CD4-positive, alpha-beta T cell (primary cell): ENCODE measurements at places on chromosomes 5 and 9. TPM values are rescaled to one million over a fixed set of nuclear protein-coding genes. Genes with fewer than 3 reads are reported as not detected.

GRCh38 chr9:98075332-98075805 lies 18.8 kb downstream of the NANS start:
- peak; percentile 69 for DNase-seq
- no peak overlapping the region for H3K4me3 ChIP-seq
- peak overlapping the region; percentile 83 for H3K27ac ChIP-seq

DNA sequence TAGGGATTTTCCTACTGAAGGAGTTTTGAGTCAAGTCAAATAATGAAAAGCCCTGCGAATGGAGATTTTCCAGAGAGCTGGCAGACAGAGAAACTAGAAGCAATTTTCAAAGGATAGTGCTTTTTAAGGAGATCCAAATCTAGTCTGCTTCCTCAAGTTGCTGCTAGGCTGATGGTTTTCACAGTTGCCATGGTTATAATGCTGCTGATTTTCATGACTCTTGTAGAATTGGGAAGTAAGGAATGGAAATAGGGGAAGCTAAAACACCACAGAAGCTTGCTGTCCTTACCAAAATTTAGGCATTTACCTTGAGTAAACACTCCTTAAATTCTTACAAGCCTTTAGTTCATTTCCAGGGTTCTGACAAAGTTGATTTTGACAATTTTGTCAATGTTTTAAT lies 30.1 kb upstream of the HAPLN1 start:
- H3K27me3 ChIP-seq = no peaks in the 10 kb centered on the region
- no peak overlapping the region for H3K4me3 ChIP-seq
- no peak overlapping the region for H3K27ac ChIP-seq
- H3K36me3 ChIP-seq = no peaks in the 10 kb centered on the region
- DNase-seq = no peak
- no peaks in the 10 kb centered on the region for H3K4me1 ChIP-seq

DNA sequence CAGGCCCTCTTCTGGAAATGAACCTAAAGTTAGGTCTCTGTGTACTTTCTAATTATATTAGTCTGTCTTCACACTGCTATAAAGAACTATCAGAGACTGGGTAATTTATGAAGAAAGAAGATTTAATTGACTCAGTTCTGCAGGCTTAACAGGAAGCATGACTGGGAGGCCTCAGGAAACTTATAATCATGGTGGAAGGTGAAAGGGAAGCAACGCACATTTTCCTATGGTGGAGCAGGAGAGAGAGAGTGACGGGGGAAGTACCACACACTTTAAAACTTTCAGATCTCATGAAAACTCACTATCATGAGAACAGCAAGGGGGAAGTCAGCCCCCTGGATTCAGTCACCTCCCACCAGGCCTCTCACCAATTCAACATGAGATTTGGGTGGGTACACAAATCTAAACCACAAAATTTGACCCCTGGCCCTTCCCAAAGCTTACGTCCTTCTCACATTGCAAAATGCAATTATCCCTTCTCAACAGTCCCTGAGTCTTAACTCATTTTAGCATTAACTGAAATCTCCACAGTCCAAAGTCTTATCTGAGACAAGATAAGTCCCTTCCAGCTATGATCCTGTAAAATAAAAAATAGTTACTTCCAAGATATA lies 40.7 kb downstream of the TRIP13 start:
- no peak overlapping the region for H3K4me3 ChIP-seq
- no peak for DNase-seq
- no peaks in the 10 kb centered on the region for H3K36me3 ChIP-seq
- H3K4me1 ChIP-seq = no peaks in the 10 kb centered on the region
- no peak overlapping the region for H3K27ac ChIP-seq

DNA sequence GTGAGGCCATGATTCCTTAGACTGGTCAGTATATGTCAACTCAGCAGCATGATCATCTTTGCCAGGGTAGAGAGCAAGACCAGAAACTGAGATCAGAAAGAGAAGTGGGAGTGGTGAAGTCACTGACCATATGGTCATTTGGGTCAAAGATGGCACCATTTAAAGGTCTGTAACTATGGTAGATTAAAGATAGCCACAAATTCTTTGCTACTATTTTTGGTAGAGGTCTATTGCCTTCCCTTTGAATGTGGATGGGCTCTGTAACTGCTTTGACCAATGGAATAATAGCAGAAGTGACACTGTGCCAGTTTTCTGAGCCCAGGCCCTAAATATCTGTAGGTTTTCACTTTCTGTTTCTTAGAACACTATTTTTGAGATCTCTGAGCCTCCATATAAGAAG lies 117.6 kb downstream of the PCSK1 start:
- no peak overlapping the region for H3K27ac ChIP-seq
- no peaks in the 10 kb centered on the region for H3K4me1 ChIP-seq
- H3K36me3 ChIP-seq = no peaks in the 10 kb centered on the region
- no peak overlapping the region for H3K4me3 ChIP-seq

ADRA1B gene
- total RNA-seq = not detected

MARVELD2 gene
- total RNA-seq = 0.14 TPM

- DNase-seq = no peak
- H3K27ac ChIP-seq = no peak overlapping the region
- H3K27me3 ChIP-seq = no peaks in the 10 kb centered on the region
- no peak overlapping the region for H3K4me3 ChIP-seq
Measured at GRCh38 chr9:82184524-82184923, 196.0 kb downstream of the SPATA31D1 start.

GRCh38 chr9:69745716-69746437 lies 13.9 kb downstream of the PTAR1 start:
- no peak for DNase-seq
- no peak overlapping the region for H3K4me3 ChIP-seq
- H3K27me3 ChIP-seq = no peaks in the 10 kb centered on the region
- H3K4me1 ChIP-seq = peaks cover 3% of the 10 kb centered on the region

ENHO gene
- not detected for total RNA-seq

DNA sequence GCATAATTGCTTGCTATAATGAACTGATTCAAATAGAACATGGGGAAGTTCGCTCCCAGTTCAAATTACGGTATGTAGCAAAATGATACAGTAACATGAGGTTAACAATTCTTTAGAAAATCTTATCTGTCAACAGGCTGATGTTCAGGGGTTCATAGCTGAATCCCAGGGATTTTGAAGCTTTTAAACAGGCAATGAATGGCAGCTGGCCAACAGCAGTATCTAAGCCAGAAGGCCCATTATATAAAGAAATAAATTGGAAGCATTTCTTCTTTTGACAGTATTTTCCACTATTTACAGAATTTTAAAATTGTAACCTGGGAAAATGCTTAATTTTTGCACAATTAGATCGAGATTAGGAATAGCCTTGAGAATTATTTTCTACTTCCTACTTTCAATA lies 126.8 kb downstream of the PDE8B start:
- H3K27ac ChIP-seq = no peak overlapping the region
- no peaks in the 10 kb centered on the region for H3K4me1 ChIP-seq
- DNase-seq = no peak

PALM2AKAP2 gene
- total RNA-seq = not detected
